Brain pericyte (primary cell): ENCODE measurements at places on chromosomes 12 and 14.

- DNase-seq: no peak
Observed at GRCh38 chr12:74945771-74946198, 263.9 kb downstream of the KCNC2 start.

GRCh38 chr12:20443792-20444191, 75.5 kb downstream of the PDE3A start:
- no peak for DNase-seq

GRCh38 chr12:57735952-57736740, 2.4 kb downstream of the AGAP2 start:
- DNase-seq: no peak

DNA sequence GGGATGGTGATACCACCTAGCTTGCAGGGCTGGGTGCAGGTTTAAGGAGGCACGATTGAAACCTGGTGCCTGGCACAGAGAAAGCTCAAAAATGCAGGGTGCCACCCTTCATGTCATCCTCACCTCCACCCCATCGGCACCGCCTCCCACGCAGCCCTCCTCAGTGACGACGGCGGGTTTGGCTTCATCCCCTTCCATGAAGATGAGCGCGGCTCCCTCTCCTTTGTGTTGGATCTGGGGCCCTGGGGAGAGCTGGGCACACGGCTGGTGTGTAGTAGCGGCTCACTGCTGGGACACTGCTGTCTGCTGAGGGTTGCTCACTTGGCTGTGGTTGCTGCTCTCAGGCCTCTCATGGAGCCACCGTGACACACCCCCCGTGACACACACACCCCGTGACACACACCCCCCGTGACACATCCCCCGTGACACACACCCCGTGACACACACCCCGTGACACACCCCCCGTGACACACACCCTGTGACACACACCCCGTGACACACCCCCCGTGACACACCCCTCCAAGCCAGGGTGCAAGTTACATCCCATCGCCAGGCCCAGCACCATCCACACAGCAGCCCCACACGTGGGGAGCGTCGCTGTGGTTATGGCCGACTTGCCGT, 42.9 kb upstream of the FZD10 start:
- no peak for DNase-seq

DNA sequence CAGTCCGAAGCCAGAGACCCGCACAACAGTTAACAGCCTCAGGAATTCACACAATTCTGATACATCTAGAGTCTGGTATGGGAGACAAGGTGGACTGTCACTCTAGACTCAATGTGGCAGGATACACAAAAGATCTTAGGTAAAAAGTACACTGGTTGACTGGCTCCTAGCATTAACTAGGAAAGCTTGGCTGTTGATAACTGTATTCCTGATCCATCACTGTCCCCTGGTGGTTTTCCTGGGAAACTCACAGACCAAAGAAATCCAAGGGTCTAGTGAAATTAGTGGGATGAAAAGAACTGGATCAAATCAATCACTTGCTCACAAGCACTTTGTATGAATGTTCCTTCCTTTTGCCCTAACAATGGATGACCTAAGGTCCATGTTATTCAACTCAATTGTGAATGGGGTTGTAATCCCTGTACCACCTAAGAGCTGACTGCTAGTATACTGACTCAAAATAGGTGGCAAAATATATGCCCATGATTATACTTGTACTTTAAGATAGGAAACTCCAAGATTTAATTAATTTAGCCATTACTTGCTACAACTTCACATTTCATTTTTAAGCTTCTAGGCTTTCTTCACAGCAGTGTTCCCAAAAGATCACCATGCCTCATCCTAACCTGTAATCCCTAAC, 14.0 kb downstream of the NPC2 start:
- no peak for DNase-seq

GRCh38 chr12:57806677-57807076, 11.9 kb downstream of the AVIL start:
- no peak for DNase-seq

DNA sequence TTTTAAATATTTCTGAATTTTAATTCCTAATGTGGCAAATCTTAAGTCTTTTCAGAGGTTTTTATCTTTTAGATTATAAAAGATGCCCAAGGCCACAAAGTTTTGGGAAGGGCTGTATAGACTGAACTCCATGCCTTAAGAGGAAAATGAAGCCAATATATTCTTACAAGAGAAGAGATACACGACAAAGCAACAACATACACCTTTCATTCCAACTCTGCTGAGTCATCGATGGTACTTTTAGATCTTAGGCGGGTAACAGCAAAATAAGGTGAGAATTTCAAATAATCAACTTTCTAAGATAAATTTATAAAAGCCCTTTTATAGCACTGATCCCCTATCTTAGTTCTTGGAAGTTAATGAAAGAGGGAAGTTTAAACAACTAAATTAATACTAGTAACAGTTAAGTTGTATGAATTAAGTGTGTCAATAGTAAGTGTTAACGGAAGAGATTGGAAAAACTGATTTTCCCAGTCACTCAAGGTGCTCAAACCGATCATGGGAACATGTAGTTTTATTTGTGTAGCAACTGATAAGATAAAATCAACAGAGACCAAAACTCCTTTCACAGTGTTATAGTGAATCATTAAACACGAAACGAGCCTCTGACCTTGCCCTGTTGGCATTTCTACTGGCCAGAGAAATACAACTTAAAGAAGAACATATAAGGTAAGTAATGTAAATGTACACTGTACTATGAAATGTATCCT, 18.8 kb upstream of the PIK3C2G start:
- no peak for DNase-seq

GRCh38 chr12:25705261-25705660, 152.2 kb upstream of the LMNTD1 start:
- no peak for DNase-seq

- DNase-seq: no peak
Observed at GRCh38 chr14:45201905-45202304, 51.1 kb downstream of the MIS18BP1 start.

DNA sequence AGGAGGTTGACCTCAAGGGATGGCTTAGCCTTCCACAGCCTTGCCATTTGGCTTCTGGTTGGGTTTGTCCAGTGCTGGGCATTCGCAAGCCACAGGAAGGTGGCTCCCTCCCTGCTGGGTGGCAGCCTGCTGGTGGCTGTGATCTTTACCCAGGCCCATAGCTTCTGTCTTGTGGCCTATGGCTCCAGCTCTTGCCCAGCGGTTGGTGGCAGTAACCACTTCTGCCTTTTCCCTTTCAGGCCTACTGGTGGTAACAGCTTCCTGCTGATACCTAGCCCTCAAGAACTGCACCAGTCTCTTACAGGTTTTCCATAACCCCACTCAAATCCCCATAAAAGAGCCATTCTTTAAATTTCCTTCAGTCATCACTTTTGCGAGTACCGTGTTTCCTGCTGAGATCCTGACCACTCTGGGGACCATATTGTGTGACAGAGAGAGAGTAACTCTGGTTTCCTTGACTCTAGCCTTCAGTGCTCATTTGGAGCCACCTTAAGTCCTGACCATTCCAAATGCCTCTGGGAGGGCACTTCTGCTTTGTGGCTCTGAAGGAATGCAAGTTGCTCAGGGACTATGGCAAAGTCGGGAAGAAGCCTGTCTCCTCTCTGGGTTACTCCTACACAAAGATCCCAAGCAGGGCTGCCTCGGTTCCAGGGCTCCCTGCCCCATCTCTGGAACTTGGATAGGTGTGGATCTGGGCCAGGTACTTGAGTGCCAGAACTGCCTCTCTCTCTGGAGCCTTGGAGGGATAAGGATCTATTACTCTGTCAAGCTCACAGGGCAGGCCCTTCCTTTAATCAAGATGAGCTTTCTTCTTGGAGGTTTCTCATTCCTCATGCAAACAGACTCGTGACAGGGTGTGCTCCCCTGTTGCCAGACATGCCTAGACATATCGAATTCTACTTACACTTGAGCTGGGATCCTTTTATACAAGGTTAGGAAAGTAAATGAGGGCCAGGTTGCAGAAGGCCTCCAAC, 2.9 kb upstream of the NYNRIN start:
- DNase-seq: no peak

- DNase-seq: no peak
Observed at GRCh38 chr12:86662464-86662863, 406.3 kb upstream of the MGAT4C start.

GRCh38 chr12:90261283-90261682, 552.6 kb upstream of the ATP2B1 start:
- no peak for DNase-seq

DNA sequence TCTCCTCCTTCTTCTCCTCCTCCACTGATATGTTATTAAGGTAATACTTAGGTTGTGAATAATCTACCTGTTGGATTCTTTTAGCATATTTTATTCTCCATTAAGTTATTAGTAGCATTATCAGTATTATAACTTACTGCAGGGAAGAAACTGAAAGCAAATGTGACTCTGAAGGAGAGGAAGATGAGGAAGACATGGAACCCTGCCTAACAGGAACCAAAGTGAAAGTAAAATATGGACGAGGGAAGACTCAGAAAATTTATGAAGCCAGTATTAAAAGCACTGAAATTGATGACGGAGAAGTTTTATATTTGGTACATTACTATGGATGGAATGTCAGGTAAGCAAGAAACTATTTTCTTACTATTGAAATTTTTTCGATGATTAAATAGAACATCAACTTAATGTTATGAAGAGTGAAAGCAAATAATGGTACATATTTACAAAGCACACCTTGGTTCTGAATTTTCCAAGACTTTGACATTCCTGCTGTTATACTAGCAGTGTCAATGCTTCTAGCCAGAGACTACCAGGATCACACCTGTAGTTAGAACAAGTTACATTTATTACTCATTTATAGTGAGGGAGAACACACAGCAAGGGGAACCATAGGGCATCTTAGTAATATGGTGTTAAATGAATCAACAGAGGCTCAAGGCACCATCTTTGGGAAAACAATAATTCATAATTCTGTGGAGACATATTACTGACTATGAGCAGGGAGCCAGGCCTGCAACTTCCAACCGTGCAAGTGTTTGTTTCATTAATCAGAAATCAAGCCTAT, 42.0 kb upstream of the TOMM20L start:
- no peak for DNase-seq
